ENCODE measurements at places on chromosomes 7 and 10.

GRCh38 chr7:95669513-95669912 is 73.2 kb upstream of the PDK4 start:
- no peak for DNase-seq

GRCh38 chr7:151066273-151066974 is 7.0 kb downstream of the SLC4A2 start:
- no peak for DNase-seq

DNA sequence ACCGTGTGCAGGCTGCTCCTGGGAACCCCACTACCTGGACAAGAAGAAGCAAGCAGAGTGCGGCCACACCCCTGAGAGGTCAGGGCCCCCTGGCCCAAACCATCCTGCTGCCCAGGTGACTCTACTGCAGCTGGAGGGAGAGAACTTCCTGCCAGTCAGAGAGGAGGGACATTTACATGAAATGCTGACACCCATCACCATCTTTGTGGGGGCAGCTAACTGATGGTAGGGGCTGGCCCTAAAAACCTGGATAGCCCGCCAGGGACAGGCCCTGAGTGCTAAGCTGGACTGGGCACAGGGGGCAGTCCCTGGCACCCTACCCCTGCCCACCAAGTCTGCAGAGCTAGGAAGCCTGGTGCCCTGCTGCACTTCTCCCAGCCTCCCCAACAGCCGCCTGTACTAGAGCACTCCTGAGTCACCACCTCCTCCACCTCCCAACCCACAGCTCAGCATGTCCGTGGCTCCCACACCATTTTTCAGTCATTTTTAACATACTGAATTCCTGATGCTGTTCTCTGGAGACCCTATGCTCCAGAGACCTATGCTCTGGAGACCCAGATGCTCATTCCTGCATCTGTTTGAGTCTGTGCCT is 27.5 kb downstream of the DPCD start:
- no peak for DNase-seq

DNA sequence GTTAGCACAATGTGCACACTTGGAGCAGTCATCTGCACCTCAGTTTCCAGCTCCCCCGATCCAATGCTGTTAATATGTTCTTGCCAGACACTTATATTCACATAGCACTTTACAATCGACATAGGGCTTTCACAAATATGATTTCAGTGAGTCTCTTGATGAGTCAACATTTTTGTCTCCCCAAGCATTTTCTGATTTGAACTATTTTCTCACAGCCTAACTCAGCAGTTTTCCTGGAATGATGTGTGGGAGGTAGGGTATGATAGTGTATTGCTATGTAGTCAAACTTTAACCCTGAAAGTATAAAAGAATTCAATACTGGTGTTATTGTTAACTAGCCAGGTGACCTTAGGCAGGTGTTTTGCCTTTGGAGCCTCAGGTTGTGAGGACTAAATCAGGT is 82.5 kb upstream of the LRGUK start:
- no peak for DNase-seq

DNA sequence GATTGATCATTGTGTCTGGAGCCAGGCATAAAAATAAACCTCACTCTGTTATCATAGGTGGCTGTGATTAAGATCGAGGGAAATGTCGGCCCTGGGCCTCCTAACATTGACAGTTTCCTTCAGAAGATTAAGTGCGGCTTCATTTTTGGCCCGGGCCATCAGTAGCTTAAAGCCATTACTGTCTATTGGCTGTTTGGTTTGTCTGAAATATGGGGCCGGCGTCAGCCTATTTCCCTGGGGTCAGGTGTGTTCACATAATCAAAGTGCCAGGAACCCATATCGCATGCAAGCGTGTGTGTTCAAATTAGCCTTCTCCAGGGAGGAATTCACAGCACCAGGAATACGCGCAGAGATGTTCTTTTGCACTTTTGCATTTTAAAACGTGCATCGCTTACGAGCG is 114.7 kb downstream of the CUX1 start:
- DNase-seq = no peak

- peak; percentile 40 for DNase-seq
Measured at GRCh38 chr10:12484941-12485805, 135.8 kb downstream of the CAMK1D start.

DNA sequence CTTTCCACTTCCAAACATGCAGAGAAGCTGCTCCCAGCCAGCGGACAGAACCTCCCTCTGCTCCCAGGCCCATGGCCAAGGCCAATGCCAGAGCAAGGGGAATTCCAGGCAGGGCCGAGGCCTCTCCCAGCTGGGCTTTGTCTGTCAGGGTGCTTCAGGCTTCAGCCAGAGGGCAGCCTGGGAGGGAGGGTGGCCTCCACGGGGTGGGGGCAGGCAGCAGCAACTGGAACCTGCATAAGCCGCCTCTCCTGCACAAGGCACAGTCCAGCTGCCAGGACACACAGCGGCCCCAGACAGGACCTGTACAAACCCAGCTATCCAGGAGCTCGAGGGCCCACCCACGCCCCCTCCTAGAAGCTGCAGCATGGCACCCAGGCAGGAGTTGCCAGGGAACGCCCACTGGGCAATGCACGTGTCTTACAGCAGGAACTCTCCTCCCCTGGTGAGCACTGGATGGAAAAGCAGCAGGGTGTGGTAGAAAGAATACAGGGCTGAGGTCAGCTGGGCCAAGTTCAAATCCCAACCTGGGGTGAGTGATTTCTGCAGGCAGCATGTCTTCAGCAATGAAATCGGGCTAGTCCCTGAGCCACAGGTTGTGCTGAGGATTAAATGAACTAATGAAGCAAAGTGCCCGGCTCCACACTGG is 7.6 kb downstream of the FAM53B start:
- no peak for DNase-seq

GRCh38 chr7:37944737-37945054 is 24.3 kb downstream of the EPDR1 start:
- no peak for DNase-seq

DNA sequence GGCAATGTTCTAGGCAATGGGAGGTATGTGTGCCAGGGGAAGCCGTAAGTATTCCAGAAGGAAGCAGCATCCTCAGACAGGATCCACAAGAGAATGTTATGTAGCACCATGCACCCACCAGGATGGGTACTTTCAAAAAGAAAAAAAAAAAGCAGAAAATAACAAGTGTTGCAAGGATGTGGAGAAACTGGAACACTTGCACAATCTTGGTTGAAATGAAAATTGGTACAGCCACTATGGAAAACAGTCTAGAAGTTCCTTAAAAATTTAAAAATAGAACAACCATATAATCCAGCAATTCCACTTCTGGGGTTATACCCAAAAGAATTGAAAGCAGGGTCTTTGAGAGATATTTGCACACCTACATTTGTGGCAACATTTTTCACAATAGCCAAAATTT is 20.2 kb downstream of the C10orf71 start:
- DNase-seq = no peak

GRCh38 chr10:6065835-6066234 is 3.7 kb upstream of the IL2RA start:
- DNase-seq = no peak
